ENCODE measurements at places on chromosomes 7 and 10. TPM values are rescaled to one million over a fixed set of nuclear protein-coding genes. Genes with fewer than 3 reads are reported as not detected.

DNA sequence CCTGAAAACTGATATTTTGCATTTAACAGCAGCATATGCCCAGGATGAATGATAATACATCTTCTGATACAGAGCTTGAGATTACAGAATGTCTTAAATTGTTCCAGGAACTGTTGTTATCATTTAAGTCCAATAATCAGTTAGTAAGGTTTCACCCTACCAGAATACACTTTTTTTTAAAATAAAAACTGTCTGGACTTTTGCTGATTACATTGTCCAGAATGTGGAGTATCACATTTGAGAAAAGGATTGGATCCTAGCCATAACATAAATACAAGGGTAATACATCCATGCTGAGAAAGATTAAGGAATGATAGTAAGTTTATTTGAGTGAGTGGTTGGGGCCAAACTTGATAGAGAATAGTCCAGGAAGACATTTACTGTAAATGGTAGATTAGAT lies 71.0 kb downstream of the SEPTIN7 start:
- no peak for DNase-seq

- DNase-seq: no peak
Observed at GRCh38 chr10:56116684-56117083, 244.4 kb downstream of the ZWINT start.

Gene GRID2IP
- 0.40 TPM for polyA plus RNA-seq

Gene BLNK
- 41.9 TPM for polyA plus RNA-seq

- no peak for DNase-seq
Observed at GRCh38 chr10:119377958-119378736, 164.4 kb downstream of the RGS10 start.

Gene ACSL5
- polyA plus RNA-seq: 5.1 TPM

Gene FLNC
- polyA plus RNA-seq: 10.8 TPM

DNA sequence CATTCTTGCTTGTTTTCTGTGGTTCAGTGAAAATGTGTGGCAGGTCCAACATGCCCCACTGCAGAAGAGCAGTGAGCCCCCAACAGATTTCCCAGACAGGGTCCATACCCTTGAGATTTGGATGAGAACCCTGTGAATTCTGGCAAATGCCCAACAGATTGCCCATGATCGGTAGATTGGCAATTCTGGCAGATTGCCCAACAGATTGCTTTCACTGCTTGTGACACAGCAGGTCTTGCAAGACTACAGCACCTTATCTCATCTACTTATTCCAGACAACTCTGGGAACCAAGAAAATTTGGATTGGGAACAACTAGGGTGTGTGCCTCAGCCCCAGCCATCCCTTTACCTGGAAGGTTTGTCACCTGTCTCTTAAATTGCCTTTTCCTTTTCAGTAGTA lies 143.7 kb upstream of the COL1A2 start:
- DNase-seq: no peak

GRCh38 chr10:61439058-61439609 lies 14.0 kb downstream of the TMEM26 start:
- DNase-seq: no peak

Gene TAF6
- polyA plus RNA-seq: 54.9 TPM

GRCh38 chr7:44172803-44173424 lies 16.3 kb downstream of the GCK start:
- DNase-seq: no peak

Gene LRRD1
- 0.17 TPM for polyA plus RNA-seq
